Karpas-422 (cell line): ENCODE measurements at places on chromosomes 16 and 17. TPM values are rescaled to one million over a fixed set of nuclear protein-coding genes. Genes with fewer than 3 reads are reported as not detected.
A peak's percentile ranks its signal among the peaks of the same experiment; 100 is the strongest.

The LPCAT2 gene
- total RNA-seq, result not detected in 2 replicates

DNA sequence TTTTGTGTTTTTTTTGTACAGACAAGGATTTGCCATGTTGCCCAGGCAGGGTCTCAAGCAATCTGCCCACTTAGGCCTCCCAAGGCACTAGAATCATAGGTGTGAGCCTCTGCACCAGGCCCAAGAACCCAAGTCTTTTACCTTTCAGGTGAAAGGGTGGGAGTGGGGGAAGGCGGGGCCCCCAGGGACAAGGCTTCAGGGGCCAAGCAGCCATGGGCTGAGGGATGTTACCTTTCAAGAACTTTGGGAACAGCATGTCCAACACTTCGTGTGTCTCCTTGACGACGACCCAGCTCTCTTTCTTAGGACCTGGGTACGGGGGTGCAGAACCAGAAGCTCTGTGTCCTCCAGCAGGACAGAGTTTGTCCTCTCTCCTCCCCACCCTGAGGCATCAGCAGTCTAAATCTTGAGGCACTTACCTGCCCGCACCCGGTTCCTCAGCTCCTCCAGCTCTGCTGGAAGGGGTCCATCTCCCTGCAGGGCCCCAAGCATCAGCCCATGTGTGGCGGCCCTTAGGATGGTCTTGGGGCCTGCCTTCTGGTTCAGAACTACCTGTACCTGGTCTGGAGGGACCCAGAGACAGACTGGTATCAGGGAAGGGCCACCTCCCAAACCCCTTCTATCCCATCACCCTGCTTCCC, 9.0 kb downstream of the SLC5A2 start:
- no peak overlapping the region for H3K4me3 ChIP-seq
- DNase-seq, result no peak
- H3K36me3 ChIP-seq, result no peaks in the 10 kb centered on the region; the same call in 1 of the 2 replicates
- H3K27ac ChIP-seq, result no peak overlapping the region
- H3K27me3 ChIP-seq, result no peaks in the 10 kb centered on the region
- no peaks in the 10 kb centered on the region for H3K4me1 ChIP-seq

DNA sequence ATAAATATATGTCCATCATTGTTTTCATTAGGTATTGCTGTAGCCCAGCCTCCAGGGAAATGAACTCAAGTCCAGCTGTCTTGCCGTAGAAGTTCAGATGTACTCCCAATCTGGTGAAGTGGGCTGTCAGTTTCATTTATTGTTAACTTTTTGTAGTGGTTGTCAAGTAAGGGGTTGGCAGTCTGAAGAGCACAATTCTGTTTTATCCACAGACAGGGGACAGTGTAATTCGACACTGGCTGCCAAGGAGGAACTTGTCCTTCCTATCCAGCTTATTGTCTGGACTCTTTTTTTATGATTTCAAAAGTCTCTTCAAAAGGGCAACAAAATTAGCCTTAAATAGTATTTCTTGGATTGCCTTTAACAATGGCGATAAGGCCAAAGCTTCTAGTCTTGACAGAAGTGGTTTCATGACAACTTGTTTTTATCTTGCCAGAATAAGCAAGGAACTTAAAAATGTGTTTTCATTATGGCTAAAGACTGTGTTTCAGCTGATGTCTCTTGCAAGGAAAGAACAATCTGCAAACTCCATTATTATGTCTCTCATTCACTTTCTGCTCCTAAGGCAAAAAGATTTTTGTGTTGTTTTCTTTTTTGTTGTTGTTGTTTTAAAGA, 73.9 kb upstream of the TANC2 start:
- no peaks in the 10 kb centered on the region for H3K4me1 ChIP-seq
- no peaks in the 10 kb centered on the region for H3K36me3 ChIP-seq
- no peaks in the 10 kb centered on the region for H3K27me3 ChIP-seq

- H3K36me3 ChIP-seq, result peaks cover 21% of the 10 kb centered on the region
- H3K4me3 ChIP-seq, result no peak overlapping the region
- no peaks in the 10 kb centered on the region for H3K27me3 ChIP-seq
- H3K27ac ChIP-seq, result no peak overlapping the region
These were observed 23.2 kb downstream of the JUP start for GRCh38 chr17:41763327-41763726.

DNA sequence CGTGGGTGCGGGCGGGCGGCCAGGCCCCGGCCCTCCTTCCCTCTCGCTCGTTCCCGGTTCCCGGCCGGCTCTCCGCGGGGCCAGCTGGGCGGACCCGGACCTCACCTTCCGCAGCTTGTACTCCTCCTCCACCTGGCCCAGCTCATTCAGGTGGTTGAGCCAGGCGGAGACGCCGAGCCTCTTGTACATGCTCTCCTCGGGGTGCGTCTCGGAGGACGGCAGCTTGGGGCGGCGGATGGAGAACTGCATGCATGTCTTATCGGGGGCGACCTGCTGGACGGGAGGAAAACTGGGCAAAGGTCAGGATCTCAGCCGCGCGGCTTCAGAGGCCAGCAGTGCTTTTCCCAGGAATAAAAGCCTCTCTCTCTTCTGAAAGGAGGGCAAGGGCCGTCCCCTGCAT, 85.4 kb downstream of the TBC1D16 start:
- no peak for DNase-seq
- H3K4me3 ChIP-seq, result no peak overlapping the region
- H3K27me3 ChIP-seq, result no peaks in the 10 kb centered on the region
- H3K4me1 ChIP-seq, result peaks cover 7% of the 10 kb centered on the region
- no peaks in the 10 kb centered on the region for H3K36me3 ChIP-seq

DNA sequence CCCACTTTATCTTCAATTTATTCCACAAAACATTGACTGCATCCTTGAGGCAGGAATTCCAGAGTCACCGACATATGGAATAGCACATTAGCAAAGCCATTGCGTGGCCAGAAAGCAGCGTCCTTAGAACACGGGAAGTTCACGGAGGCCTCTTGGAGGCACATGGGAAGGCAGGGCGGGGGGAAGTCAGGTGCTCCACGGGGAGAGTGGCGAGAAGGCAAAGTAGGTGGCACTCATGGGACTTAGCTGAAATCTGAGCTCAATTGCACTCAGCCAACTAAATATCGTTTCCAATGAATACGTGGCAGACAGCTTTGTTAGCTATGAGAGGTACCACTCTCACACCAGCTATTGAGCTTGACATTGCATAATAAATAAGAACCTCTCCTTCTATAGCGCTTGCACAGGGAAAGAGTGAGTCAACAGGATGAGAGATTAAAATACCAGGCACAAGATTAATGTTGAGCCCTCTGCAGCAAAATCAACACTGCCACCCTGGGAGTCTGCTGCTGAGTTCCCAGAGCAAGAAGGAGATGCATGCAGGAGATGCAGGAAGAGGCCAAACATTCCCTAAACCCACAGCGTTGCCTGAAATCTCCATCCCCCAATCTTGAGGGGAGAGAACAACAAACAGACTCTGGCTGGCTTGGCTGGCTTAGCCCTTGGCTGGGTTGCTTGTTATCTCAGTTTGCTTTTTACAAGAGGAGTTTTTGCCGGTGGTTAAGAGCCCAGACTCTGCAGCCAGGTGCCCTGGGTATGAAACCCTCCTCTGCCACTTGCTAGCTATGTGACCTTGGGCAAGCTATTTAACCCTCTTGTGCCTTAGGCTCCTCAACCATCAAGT, 28.8 kb downstream of the ABCC12 start:
- no peaks in the 10 kb centered on the region for H3K36me3 ChIP-seq
- peak overlapping the region; percentile 14; the same call in 1 of the 2 replicates for H3K27ac ChIP-seq
- no peaks in the 10 kb centered on the region for H3K27me3 ChIP-seq
- peaks cover 24% of the 10 kb centered on the region for H3K4me1 ChIP-seq

- no peaks in the 10 kb centered on the region for H3K27me3 ChIP-seq
- peaks cover 26% of the 10 kb centered on the region for H3K4me1 ChIP-seq
- peak overlapping the region; percentile 97 for H3K27ac ChIP-seq
- H3K36me3 ChIP-seq, result peaks cover 5% of the 10 kb centered on the region; the same call in 1 of the 2 replicates
- peak overlapping the region; percentile 98 for H3K4me3 ChIP-seq
- no peak for DNase-seq
These were observed 632 bp downstream of the CYBC1 start for GRCh38 chr17:82449883-82450356.

DNA sequence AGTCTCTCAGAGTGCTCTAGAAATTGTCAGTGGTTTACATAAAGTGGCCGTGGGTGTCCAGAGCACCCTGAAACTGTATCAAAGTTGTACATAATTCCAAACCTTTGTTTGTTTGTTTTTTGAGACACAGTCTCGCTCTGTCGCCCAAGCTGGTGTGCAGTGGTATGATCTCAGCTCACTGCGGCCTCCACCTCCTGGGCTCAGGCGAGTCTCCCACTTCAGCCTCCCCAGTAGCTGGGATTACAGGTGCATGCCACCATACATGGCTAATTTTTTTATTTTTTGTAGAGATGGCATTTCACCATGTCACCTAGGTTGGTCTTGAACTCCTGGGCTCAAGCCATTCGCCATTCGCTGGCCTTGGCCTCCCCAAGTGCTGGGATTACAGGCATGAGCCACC, 24.3 kb upstream of the ADGRG1 start:
- no peaks in the 10 kb centered on the region for H3K36me3 ChIP-seq
- H3K4me1 ChIP-seq, result peaks cover 5% of the 10 kb centered on the region
- no peaks in the 10 kb centered on the region for H3K27me3 ChIP-seq
- no peak overlapping the region for H3K27ac ChIP-seq
- H3K4me3 ChIP-seq, result no peak overlapping the region
